ENCODE measurements at places on chromosomes 13 and 19.

- no peak for DNase-seq
Observed at GRCh38 chr13:38998739-38999138, 8.1 kb upstream of the STOML3 start.

- DNase-seq: no peak
Observed at GRCh38 chr13:96252903-96253302, 163.0 kb downstream of the HS6ST3 start.

DNA sequence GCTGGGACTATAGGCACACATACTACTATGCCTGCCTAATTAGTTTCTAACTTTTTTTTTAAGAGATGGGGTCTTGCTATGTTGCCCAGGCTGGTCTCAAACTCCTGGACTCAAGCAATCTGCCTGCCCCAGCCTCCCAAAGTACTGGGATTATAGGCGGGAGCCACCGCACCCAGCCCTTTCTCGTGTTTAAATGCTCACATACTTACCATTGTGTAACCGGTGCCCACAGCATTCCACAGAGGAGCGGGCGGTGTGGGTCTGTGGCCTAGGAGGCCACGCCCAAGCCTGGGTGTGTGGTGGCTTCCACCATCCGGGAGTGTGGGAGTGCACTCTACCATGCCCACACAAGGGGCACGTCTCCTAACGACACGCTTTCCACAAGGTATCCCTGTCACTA is 7.7 kb downstream of the LMNB2 start:
- DNase-seq: no peak

DNA sequence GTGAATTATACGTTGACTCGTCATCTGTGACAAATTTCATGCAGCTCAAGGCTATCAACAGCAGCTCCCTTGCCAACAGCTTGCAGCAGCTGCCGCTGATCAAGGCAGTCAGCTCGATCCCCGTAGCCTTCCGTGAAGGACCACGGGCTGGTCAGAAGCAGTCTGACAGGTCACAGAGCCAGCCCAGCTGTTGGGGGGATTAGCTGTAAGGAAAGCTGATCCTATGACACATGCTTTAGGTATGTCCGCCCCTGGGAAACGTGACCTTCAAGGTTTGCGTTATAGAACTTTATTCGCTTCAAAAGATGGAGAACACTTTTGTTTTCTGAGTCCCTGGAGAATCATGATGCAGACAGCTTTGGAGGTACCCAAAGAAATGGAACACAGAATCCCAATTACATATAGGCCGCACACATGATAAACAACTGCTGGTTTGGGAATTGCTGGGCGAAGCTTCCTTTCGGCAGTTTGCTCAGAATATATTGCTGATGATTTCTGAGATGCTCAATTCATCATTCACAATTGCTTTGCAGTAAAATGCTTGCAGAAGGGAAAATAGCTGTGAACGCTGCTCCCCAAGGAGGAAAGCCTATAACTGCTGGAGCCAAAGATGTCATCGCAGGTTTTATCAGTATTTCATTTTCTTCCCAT is 62.6 kb upstream of the USP29 start:
- peak; percentile 28 for DNase-seq

GRCh38 chr13:34430294-34430693 is 511.8 kb upstream of the NBEA start:
- DNase-seq: no peak

DNA sequence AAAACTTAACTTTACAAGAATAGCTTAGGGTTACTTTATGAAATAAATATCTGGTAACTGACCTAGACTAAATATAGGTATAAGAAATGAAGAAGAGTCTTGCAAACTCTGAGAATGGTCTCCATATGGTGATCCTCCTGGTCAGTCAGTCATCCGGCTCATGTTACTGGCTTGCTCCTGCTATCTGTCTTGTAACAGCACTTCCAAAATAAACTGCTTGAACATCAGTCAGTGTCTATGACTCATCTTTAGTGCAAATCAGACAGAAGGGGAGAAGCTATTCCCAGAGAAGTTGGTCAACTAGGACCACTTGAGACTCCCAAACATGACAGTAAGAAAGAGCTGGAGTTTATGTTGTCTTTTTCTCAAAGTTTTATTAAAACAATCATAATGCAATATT is 1550.9 kb downstream of the PCDH9 start:
- DNase-seq: peak; percentile 20

DNA sequence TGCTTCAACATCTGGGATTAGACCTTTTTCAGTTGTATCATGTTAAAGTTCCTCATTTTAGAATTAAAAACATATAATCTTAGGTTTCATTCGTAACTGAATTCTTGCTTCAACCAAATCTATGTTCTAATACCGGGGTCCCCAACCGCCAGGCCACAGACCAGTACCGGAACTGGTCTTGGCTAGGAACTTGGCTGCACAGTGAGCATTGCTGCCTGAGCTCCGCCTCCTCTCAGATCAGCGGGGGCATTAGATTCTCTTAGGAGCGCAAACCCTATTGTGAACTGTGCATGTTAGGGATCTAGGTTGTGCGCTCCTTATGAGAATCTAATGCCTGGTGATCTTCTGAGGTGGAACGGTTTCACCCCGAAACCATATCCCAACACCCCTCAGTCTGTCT is 19.2 kb downstream of the ITM2B start:
- DNase-seq: no peak

DNA sequence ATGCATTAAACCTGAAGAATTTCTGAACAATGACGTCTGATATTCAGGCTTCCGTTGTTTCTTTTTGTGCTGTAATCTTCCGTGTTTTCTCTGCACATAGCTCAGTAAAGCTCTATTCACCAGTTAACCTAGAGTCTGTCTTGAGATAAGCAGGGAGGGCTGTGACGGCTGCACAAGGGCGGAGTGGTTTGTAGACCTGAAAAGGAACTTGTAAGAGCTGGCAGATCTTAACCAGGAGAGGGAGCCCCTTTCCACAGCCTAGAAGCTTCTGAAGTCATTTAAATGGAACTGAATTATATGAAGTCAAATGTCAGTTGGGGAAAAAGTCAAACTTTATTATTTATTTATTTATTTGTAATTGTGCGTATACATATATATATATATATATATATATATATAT is 27.5 kb downstream of the DPRX start:
- no peak for DNase-seq

GRCh38 chr19:4284176-4284958 is 5.3 kb downstream of the SHD start:
- DNase-seq: no peak

- DNase-seq: no peak
Observed at GRCh38 chr19:51598159-51598915, 27.3 kb downstream of the ZNF175 start.

DNA sequence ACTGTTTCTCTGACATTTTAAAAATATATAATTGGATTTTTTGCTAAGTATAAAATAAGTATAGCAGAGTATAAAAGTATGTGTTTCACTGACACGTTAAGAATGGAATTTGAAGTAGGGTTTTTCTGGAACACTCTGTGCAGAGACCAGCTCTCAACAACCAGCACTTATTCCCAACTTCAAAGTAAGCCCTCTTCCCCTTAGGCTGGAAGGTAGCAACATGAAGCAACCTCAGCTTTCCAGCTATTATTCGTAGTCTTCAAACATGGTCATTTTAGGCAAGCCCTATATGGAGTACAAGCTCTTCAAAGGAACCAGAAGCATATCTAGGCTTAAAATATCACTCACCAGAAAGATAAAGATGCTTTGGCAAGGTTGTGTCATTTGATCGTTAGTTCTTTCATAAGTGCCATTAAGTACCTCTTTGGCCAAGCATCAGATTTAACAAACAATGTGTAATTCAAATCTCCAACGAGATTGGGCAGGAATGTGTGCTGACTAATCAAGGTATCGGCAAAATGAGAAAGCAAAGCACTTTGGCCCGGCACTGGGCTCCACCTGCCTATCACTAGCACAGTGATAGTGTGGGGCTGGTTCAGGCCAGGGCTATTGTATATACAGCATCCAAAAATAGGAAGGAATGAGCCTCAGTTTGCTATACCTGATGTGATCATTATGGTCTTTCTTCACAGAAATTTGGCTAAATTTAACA is 95.9 kb upstream of the FREM2 start:
- DNase-seq: no peak

Measured in fibroblast of the conjunctiva (primary cell).